MM.1S (cell line): ENCODE measurements at places on chromosomes 12 and 14.

DNA sequence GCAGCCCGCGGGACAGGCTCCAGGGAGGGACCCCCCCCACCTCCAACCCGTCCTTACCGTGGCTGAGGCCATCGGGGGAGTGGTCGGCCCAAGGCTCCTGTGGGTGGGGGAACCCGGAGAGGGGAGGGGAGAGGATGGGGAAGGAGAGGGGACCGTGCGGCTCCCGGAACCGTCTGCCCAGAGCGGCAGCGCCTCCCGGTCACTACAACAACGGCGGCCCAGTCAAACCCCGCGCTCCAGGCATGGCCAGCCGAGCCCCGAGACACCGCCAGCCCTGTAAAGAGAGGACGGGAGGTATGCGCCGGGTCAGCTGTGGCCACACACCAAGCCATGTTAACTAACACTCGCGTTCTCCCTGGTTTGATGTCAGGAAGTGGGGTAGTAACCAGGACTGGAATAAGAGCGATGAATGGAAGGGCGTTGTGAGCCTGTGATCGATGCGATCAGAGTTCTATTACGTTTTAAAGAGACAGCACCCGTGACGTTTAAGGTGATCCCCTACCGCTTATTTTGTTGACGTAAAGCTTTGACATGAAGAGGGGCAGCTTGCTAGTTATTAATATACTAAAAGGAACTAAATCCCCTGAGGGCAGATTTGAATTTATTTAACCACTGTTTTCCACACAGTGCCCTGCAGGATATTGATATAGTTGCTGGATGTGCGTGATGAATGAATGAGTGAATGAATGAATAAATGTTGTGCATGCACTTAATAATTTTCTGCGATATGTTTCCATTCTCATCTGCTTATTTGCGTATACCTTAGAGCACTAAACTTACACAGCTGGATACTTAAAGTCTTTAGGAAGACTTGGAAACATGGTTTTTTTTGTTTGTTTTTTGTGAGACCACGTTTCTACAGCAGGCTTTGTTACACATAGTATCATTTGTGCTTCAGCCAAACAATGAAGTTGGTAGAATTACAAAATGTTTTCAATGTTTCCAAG, at the start of gene POC1B:
Gene POC1B (minus strand): TSS at position 224 of the 947 bp plus-strand sequence. CDS start 152 bp downstream, at position 72.
- peak; percentile 75 for DNase-seq
- H3K4me1 ChIP-seq, result peaks cover 28% of the 10 kb centered on the region
- H3K36me3 ChIP-seq, result no peaks in the 10 kb centered on the region
- no peaks in the 10 kb centered on the region for H3K27me3 ChIP-seq
- H3K4me3 ChIP-seq, result peak within 1 kb of the TSS; percentile 88

DNA sequence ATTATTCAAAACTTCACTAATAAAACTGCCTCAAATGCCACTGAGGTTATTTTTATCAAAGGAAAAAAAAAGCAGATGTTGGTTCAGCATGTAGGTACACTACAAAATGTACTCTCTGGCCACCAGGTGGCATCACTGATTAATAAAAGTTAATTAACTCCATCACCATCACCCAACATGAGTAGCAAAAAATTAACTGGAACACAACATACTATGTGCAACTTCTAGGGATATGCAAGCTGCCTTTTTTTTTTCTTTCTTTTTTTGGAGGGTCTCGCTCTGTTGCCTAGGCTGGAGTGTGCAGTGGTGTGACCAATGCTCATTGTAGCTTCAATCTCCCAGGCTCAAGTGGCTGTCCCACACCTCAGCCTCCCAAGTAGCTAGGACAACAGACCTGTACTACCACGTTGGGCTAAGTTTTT, 43.8 kb upstream of the NR2C1 start:
- H3K27ac ChIP-seq, result peak overlapping the region; percentile 49; the same call in 1 of the 2 replicates
- H3K4me1 ChIP-seq, result peaks cover 15% of the 10 kb centered on the region
- no peaks in the 10 kb centered on the region for H3K36me3 ChIP-seq
- H3K27me3 ChIP-seq, result no peaks in the 10 kb centered on the region

DNA sequence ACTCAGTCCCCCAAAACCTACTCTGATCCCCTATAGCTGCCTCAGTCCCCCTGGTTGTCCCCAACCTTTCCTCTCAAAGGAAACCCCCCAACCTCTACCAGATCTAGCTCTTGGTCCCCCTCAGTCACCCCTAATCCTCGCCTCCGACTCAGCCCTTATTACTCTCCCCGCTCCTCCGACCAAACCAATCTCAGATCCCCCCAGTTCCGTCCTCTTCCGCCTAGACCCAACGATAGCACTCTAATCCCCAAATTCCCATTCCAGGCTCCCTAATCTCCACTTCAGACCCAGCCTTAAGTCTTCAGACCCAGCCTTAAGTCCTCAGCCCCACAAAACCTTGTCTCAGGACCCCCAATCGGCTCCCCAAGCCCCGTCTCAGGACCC, 612 bp downstream of the VPS37B start:
- peaks cover 34% of the 10 kb centered on the region for H3K4me1 ChIP-seq
- no peaks in the 10 kb centered on the region for H3K27me3 ChIP-seq
- peak overlapping the region; percentile 83 for H3K4me3 ChIP-seq
- H3K36me3 ChIP-seq, result no peaks in the 10 kb centered on the region
- peak overlapping the region; percentile 98 for H3K27ac ChIP-seq
- no peak for DNase-seq

GRCh38 chr12:51262758-51263177, 7.4 kb downstream of the SMAGP start:
- no peaks in the 10 kb centered on the region for H3K27me3 ChIP-seq
- H3K36me3 ChIP-seq, result no peaks in the 10 kb centered on the region
- no peak overlapping the region for H3K4me3 ChIP-seq
- H3K27ac ChIP-seq, result no peak overlapping the region
- peaks cover 5% of the 10 kb centered on the region for H3K4me1 ChIP-seq

DNA sequence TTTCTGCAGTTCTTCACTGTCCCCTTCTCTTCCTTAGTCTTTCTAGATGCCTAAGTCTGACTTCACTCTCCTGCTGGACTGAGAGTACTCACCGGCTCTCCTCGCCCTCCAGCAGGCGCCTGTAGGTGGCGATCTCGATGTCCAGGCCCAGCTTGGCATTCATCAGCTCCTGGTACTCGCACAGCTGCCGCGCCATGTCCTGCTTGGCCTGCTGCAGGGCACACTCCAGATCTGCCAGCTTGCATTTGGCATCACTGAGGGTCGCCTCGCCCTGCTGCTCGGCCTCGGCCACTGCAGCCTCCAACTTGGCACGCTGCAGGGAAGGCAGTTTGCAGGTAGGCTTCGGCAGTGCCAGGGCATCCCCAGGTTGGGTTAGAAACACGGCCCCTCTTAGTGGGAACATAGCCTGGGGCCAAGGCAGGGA, 5.2 kb downstream of the KRT84 start:
- DNase-seq, result no peak
- H3K27ac ChIP-seq, result no peak overlapping the region
- H3K27me3 ChIP-seq, result peaks cover 86% of the 10 kb centered on the region
- H3K4me3 ChIP-seq, result no peak overlapping the region

DNA sequence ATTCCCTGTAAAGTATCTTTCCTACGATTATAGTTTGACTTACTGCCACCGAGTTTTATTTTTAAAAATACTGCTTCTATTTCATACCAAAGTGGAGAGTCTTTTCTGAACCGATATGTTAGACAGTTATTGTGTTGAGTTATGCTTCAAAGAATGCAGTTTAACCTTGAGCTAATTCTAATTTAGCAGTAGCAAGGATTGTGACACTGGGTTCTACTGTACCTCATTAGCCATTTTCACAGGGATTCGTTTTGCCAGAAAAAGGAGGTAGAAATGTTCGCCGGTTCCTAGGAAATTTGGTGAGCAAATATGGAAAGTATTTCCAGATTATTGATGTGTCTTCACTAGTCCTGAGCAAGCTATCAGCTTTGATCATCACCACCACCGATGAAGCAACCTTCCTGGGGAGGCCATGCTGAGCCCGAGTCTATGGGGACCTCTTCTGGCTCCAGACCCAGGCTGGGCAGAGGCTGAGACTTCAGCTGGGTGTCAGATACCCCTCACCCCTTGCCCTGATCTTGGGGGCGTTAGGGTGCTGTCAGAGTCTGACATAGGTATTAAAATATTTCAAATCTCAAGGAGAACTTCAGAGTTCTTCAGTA, 13.6 kb downstream of the GLRX5 start:
- no peak overlapping the region for H3K4me3 ChIP-seq
- H3K36me3 ChIP-seq, result no peaks in the 10 kb centered on the region

DNA sequence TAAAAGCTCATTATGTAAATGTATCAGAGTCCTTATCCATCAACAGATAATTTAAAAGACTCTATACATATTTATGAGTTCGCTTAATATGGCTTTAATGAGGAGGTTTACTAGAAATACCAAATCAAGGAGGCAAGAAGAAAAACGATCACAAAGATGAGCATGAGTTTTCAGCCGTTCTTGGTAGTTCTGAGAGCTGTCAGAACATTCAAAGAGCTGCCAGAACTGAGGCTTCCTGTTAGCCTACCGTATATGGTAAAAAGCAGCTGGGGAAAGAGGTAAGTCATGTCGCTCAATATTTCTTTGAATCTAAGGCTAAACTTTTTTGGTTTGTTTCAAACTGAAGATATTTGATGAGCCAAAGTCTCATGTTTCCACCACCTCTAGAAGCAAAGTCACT, 115.3 kb upstream of the PLXNC1 start:
- no peak for DNase-seq
- no peaks in the 10 kb centered on the region for H3K36me3 ChIP-seq
- no peaks in the 10 kb centered on the region for H3K27me3 ChIP-seq

DNA sequence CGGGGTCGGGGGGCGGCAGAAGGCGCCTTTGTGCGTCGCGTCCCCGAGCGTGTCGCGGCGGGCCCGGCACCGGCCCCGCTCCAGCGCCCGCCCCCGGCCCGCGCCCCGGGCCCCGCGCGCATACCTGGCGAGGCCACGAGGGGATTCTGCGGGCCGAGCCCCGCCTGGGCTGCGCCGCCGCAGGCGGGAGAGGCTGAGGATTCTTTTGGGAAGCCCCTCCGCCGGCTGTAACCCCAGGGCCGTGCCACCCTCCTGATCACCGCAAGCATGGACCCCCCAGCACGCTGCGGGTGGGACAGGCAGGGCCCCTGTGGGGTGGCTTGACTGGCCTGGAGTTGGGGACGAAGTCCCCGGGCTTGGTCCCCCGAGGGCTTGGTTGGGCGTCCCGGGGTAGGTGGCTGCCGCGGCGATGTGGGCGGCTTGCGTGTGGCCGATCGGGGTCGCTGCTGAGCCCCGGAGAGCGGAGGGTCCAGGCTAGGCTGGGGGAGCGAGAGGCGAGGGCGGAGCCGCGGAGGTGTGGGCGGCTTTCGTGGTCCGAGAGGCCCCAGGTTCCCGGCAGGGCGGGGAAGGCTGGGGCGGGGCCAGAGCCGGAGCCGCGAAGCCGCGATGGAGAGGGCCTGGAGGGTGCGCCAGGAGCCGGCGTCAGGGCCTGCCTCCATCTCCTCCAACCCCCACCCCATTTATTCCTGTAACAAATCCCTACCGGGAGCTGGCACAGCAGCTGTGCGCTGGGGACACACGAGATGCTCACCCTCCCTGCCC, 28.4 kb upstream of the GPR132 start:
- no peak for DNase-seq
- no peak overlapping the region for H3K4me3 ChIP-seq
- H3K4me1 ChIP-seq, result no peaks in the 10 kb centered on the region
- H3K36me3 ChIP-seq, result no peaks in the 10 kb centered on the region
- H3K27me3 ChIP-seq, result peaks cover 44% of the 10 kb centered on the region

DNA sequence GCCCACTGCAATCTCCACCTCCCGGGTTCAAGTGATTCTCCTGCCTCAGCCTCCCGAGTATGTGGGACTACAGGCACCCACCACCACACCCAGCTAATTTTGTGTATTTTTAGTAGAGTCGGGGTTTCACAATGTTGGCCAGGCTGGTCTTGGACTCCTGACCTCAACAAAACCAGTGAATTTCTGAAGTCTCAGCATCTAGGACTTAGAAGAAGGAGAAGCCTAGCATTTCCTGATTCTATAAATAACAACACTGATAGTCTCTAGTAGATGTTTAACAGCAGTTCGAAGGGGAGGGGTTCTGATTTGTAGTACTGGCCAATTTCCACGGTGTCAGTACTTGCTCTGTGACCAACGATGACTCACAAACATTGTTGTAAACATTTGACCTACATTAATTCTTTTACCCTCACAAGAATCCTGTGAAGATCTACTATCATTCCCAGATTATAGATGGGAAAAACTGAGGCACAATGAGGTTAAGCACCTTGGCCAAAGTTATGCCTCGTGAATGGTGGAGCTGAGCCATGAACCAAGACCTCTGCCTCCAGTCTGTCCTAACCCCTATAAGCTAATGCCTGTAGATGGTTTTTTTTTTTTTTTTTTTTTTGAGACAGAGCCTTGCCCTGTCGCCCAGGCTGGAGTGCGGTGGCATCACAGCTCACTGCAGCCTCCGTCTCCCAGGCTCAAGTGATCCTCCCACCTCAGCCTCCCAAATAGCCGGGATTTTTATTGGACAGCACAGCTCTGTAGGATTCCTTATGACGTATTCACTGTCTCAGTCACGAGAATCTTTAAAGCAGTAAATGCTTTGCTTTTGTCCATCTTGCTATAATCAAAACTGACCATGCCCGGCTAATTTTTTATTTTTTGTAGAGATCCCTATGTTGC, 5.2 kb downstream of the P2RX4 start:
- peak overlapping the region; percentile 68; the same call in 1 of the 2 replicates for H3K27ac ChIP-seq
- H3K36me3 ChIP-seq, result no peaks in the 10 kb centered on the region
- H3K27me3 ChIP-seq, result no peaks in the 10 kb centered on the region

DNA sequence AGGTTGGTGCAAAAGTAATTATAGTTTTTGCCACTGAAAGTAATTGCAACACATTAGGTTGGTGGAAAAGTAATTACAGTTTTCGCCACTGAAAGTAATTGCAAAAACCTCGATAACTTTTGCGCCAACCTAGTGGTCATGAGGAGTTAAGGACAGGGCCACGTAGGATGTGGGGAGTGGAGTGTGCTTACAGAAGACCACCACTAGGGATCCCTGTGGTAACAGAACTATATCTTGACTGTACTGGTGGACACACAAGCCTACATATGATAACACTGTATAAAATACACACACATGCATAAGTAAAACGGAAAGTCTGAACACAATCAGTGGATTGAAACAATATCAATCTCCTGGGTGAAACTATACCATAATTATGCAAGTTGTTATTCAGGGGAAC, 187.4 kb upstream of the ABCD2 start:
- no peak for DNase-seq
- no peaks in the 10 kb centered on the region for H3K27me3 ChIP-seq
- no peaks in the 10 kb centered on the region for H3K36me3 ChIP-seq
- no peaks in the 10 kb centered on the region for H3K4me1 ChIP-seq

DNA sequence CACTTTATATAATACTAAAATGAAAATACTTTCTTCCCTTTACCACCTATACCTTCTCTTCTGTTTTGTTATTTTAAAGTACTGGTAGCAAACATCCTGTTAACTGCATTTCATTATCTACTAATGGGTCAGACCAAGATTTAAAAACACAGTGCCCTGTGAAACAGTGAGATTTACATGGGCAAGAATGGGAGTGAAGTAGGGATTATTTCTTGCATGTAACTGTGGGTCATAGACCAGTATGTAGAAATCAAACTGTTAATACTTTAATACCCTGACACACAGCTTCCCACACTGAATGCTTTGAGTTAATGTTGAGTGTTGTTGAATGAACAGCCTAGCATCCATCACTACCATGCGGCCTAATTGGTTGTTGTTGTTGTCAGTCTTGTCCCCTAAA, 61.6 kb downstream of the PLEKHA5 start:
- H3K27ac ChIP-seq, result no peak overlapping the region
- H3K4me1 ChIP-seq, result no peaks in the 10 kb centered on the region
- no peaks in the 10 kb centered on the region for H3K36me3 ChIP-seq
- no peak for DNase-seq
- no peak overlapping the region for H3K4me3 ChIP-seq
- H3K27me3 ChIP-seq, result no peaks in the 10 kb centered on the region
